ENCODE measurements at places on chromosomes 4 and X. TPM values are rescaled to one million over a fixed set of nuclear protein-coding genes. Genes with fewer than 3 reads are reported as not detected.

- H3K4me3 ChIP-seq = no peak overlapping the region
- no peaks in the 10 kb centered on the region for H3K36me3 ChIP-seq
- no peak overlapping the region for H3K27ac ChIP-seq
- H3K4me1 ChIP-seq = no peaks in the 10 kb centered on the region
Measured at GRCh38 chrX:9816084-9816700, 30.0 kb downstream of the SHROOM2 start.

DNA sequence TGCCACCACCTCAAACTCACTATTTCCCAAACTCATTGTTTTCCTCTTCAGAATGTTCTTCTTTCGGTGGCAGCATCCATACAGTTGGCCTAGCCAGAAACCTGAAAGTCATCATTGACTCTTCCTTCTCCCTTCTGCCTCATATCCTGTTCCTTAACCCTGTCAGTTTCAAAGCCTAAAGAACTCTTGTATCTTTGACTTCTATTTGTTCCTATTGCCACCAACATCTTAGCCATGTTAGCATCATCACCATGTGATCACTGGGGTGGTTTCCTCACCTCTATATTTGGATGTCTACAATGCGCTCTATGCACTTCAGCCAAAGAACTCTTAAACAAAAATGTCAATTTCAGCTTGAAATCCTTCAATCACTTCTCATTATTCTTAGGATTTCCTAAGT is 29.0 kb downstream of the DDX60L start:
- H3K4me1 ChIP-seq = no peaks in the 10 kb centered on the region
- H3K4me3 ChIP-seq = no peak overlapping the region
- DNase-seq = no peak
- H3K36me3 ChIP-seq = no peaks in the 10 kb centered on the region

- no peak overlapping the region for H3K27ac ChIP-seq
- no peaks in the 10 kb centered on the region for H3K36me3 ChIP-seq
- no peaks in the 10 kb centered on the region for H3K27me3 ChIP-seq
- no peak overlapping the region for H3K4me3 ChIP-seq
- DNase-seq = no peak
Measured at GRCh38 chr4:143250617-143251016, 65.9 kb downstream of the USP38 start.

DNA sequence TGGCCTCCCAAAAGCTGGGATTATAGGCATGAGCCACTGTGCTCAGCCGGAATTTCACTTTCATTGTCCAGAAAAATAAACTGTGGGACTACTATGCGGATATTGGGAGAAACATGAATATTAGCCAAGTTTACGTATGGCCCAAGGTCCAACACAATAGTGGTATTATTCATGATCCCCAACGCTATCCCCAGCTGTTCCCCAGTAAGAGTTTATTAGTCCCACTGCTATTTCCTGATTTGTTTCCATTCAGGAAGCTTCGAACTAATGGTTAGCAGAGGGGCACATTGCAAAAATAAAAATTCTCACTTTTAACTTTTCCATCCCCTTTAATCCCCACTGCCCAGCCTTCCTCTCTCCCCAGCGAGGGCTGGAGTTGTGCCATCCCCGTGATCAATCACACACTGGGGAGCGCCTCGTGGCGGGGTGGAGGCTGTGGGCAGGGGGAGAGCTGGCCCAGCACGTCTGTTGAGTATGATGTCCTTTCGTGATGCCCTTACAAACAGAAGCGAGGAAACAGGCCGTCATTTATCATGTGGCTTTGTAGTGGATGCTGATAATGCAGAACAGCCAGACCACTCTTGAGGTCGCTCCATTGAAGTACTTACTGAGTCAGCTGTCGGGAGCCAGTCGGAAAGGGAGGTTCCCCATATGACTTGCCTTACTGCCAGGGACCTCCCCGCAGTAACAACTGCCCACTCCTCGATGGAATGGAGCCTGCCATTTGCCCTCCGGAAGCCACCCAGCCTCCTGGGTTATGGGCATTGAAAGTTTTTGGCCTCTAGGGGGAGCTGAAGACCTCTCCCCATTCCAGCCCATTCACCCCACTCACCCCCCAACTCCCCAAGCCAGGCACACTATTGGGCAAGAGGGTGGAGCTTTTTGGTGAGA is 117.0 kb downstream of the KDR start:
- no peaks in the 10 kb centered on the region for H3K27me3 ChIP-seq
- no peak overlapping the region for H3K27ac ChIP-seq
- H3K4me3 ChIP-seq = no peak overlapping the region
- H3K4me1 ChIP-seq = no peaks in the 10 kb centered on the region
- H3K36me3 ChIP-seq = no peaks in the 10 kb centered on the region

- no peak overlapping the region for H3K27ac ChIP-seq
- no peaks in the 10 kb centered on the region for H3K4me1 ChIP-seq
Measured at GRCh38 chr4:26782168-26782829, 78.3 kb upstream of the STIM2 start.

DNA sequence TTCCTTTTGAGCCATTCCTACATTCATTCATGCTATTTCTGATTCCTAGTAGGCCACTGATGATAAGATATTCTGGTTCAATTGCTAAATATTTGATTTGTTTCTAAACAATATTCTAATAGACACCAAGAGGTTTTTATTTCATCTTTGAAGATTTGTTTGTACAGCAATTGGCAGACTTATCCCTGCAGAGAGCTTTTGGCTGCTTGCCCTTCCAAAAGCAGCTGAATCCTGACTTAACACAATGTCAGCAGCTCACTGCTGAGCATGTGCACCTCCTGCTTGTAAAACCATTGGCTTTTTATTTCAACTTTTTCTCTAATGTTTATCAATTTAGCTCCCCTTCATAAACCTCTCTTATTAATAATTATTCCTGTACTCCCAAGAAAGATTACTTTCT is 45.3 kb downstream of the MMRN1 start:
- no peak overlapping the region for H3K4me3 ChIP-seq
- H3K4me1 ChIP-seq = peaks cover 8% of the 10 kb centered on the region

GRCh38 chr4:139131209-139131870 is 45.7 kb downstream of the ELF2 start:
- H3K36me3 ChIP-seq = no peaks in the 10 kb centered on the region
- no peak overlapping the region for H3K4me3 ChIP-seq
- no peaks in the 10 kb centered on the region for H3K4me1 ChIP-seq
- no peak overlapping the region for H3K27ac ChIP-seq

- no peaks in the 10 kb centered on the region for H3K36me3 ChIP-seq
- no peak for DNase-seq
- H3K27ac ChIP-seq = no peak overlapping the region
- no peaks in the 10 kb centered on the region for H3K4me1 ChIP-seq
- H3K27me3 ChIP-seq = no peaks in the 10 kb centered on the region
Measured at GRCh38 chrX:112081781-112082652, 559 bp downstream of the TRPC5 start.

DNA sequence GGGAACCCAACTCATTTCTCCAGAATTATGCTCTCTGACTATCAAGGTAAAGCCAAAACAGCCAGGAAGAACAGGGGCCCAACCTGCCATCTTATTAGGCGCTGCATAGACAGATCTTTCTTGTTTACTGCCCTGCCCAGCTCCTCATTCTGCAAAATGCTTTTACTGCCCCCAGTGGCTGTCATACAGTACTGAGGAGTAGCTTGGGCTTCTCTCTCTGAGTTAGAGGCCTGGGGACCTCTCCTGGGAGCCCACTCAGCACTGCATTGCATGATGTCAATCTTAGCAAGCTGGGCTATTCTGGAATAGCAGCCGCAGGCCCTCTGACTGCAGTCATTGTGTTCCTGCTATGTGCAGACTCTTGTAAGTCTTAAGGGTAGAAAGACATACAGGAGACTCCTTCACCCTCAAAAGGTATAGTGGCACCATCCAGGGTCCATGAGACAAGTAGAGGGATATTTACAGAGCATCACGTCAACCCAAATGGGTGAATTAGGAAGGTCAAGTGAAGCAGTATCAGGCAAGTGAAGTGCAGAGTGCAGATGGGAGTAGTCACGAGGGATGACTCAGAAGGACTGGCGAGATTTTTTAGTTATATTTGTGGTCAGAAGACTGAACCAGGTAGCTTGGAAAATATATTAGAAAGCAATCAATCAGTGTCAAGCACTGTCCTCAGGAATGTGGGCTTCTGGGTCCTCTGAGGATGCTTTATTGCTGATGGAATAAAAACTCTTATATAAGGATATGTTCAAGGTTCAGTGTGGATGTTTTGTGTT is 294.1 kb upstream of the SFRP2 start:
- no peaks in the 10 kb centered on the region for H3K27me3 ChIP-seq
- DNase-seq = no peak
- H3K4me3 ChIP-seq = no peak overlapping the region
- H3K27ac ChIP-seq = no peak overlapping the region
- H3K36me3 ChIP-seq = no peaks in the 10 kb centered on the region

The XAGE1A gene
- total RNA-seq = not detected
